ENCODE measurements at places on chromosomes 4 and X.

DNA sequence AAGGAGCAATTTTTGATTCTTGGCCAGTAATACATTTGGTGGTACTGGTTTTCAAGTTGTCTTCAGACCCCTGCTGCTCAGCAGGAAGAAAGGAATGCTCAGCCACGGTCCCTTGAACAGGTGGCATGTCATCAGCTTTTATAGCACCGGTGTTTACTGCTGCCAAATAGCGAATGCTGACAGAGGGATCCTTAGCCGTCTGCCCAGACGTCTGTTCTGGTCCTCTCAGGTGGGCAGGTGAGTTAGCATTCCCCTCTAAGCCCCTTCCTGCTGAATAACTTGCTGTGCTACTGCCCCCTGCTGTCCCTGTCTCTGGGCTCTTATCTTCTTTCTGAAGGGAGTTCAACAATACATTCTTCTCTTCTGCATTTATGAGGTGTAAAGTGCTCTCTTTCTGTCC, 28.4 kb downstream of the BOD1L1 start:
- peak; percentile 20 for DNase-seq
- no peak overlapping the region for H3K4me3 ChIP-seq
- H3K4me1 ChIP-seq = no peaks in the 10 kb centered on the region
- no peak overlapping the region for H3K27ac ChIP-seq
- H3K36me3 ChIP-seq = no peaks in the 10 kb centered on the region

- H3K27me3 ChIP-seq = no peaks in the 10 kb centered on the region
- no peak for DNase-seq
- H3K27ac ChIP-seq = no peak overlapping the region
- no peak overlapping the region for H3K4me3 ChIP-seq
- H3K36me3 ChIP-seq = no peaks in the 10 kb centered on the region
Measured at GRCh38 chr4:6530964-6531363, 44.0 kb upstream of the MAN2B2 start.

DNA sequence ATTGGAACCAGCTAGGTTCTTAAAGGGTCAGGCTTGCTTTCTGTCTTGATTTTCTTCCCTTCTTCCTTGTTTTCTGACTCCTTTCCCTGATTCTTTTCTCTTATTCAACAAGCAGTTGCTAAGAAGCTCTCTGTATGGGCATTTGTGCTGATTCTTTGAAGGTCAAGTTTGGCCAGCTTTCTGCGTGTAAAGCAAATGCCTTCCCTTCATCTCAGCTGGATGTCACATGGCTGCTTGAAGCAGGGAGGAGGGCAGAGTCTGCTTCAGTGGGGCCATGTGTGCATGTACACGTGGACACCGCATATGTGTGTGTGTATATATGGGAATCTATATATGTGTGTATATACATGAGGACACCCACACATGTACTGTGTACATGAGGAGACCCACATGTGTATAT, 139.9 kb upstream of the ATP6AP2 start:
- DNase-seq = no peak
- H3K4me1 ChIP-seq = peaks cover 30% of the 10 kb centered on the region

DNA sequence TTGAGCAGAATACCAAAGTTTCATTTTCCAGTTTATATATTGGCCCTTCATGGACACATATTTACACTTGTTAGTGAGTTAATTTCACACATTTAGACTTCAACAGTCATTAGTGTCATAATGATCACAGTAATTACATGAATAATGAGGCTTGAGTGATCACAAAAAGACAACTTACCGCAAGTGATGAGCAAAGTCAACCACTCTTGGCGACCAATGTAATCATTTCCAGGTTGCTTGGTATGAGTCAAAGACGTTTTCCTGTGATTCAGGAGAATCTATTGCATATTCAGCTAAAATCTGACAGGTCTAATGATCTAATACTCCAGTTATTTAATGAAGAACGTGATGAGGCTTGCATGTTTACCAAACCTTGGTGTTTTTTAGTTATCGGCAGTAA, 407.9 kb upstream of the TENM3 start:
- H3K27me3 ChIP-seq = no peaks in the 10 kb centered on the region
- H3K4me3 ChIP-seq = no peak overlapping the region
- H3K4me1 ChIP-seq = no peaks in the 10 kb centered on the region
- no peak overlapping the region for H3K27ac ChIP-seq
- no peak for DNase-seq

DNA sequence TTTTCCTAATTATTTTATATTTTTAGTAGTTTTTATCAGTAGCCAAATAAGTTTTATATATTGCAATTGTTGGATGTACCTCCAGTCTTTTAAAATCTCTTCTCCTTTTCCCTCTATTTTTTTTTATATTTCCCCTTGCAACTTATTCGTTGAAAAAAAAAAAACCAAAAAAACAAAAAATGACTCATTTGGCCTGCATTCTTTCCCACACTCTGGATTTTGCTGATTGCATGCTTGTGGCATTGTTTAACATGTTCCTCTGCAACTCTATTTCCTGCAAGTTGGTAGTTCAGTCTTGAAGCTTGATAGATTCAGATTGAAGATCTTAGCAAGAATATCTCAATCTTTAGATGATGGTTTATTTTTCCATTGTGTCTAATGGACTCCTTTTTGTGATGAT, 260.6 kb upstream of the BOD1L1 start:
- no peak overlapping the region for H3K27ac ChIP-seq
- no peaks in the 10 kb centered on the region for H3K27me3 ChIP-seq
- no peaks in the 10 kb centered on the region for H3K36me3 ChIP-seq
- no peak overlapping the region for H3K4me3 ChIP-seq
- no peaks in the 10 kb centered on the region for H3K4me1 ChIP-seq

DNA sequence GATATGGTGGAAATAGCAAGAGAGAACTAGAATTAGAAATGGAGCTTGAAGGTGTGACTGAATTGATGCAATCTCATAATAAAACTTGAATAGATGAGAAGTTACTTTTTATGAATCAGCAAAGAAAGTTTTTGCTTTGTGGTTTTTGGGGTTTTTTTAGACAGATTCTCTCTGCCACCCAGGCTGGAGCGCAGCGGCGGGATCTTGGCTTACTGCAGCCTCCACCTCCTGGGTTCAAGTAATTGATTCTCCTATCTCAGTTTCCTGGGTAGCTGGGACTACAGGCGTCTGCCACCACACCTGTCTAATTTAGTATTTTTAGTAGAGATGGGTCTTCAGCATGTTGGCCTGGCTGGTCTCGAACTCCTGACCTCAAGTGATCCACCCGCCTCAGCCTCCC, 23.7 kb upstream of the NEIL3 start:
- no peak for DNase-seq
- H3K4me1 ChIP-seq = no peaks in the 10 kb centered on the region
- H3K27ac ChIP-seq = no peak overlapping the region
- H3K36me3 ChIP-seq = no peaks in the 10 kb centered on the region
- no peaks in the 10 kb centered on the region for H3K27me3 ChIP-seq

DNA sequence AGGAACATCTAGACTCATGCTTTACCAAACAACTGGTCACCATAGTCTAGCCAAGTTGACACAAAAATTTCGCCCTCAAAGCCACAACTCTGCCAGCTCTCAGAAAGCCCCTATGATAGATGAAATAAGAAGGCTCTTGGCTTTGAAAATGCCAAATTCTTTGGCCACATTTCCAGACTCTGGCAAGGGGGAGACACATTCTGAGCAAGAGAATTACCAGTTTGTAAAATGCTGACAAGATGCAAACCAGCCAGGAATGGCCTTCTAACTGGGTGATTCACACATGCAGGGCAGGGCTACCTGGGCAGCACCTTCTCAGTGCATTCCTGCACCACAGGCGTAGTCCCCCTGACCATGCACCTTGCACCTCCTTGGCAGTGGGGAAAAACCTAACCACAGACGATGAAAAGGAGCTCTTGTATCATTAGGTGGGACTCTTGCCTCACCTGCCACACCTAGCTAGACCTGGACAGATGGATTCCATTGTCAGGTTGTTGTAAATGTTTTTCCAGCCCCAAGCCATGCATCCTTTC, 77.4 kb upstream of the CPEB2 start:
- H3K27me3 ChIP-seq = no peaks in the 10 kb centered on the region
- DNase-seq = no peak
- no peak overlapping the region for H3K4me3 ChIP-seq
- H3K27ac ChIP-seq = no peak overlapping the region

DNA sequence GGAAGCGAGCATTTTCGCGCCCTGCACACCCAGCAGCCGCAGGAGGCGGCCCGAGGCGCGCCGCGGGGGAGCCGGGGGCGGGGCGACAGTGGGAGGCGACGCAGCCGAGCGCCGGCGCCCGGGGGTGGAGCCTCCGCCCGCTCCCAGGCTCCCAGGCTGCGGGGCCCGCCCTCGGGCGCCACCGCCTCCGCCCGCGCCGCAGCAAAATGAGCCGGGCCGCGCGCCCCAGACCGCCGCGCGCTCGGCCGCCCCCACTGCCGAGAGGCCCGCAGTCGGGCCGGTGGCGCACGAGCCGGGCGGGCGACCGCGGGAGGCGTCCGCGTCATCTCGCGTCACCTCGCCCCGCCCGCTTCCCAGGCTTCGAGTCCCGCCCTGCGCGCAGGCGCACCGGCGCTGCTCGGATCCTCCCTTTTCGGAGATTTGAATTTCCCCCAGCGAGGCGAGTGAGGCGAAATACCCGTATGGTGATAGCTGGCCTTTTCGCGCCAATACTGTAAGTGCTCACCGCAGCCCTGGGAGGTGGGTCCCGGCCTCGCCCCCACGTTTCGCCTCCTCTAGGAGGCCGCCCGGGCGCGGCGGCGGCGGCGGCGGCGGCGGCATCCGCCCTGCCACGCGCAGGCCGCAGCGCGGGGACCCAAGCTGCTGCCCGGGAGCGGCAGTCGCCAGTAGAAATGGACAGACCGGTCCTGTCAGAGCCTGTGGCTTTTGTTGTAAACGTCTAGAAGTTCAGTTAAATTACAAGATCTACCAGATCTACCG, at the start of gene TMEM187:
TMEM187 (plus strand) TSS at position 387 of the 759 bp plus-strand sequence. CDS start 9,309 bp downstream, outside the sequence.
- H3K27me3 ChIP-seq = no peaks in the 10 kb centered on the region
- H3K4me3 ChIP-seq = peak within 1 kb of the TSS; percentile 80
- H3K36me3 ChIP-seq = no peaks in the 10 kb centered on the region
- DNase-seq = peak; percentile 93
- H3K4me1 ChIP-seq = peaks cover 17% of the 10 kb centered on the region

- DNase-seq = no peak
- no peaks in the 10 kb centered on the region for H3K36me3 ChIP-seq
- H3K27me3 ChIP-seq = no peaks in the 10 kb centered on the region
- H3K27ac ChIP-seq = no peak overlapping the region
- H3K4me3 ChIP-seq = no peak overlapping the region
- no peaks in the 10 kb centered on the region for H3K4me1 ChIP-seq
Measured at GRCh38 chr4:43855283-43855682, 593.3 kb downstream of the KCTD8 start.

- no peak for DNase-seq
- H3K36me3 ChIP-seq = peaks cover 15% of the 10 kb centered on the region
- H3K27me3 ChIP-seq = no peaks in the 10 kb centered on the region
- H3K4me1 ChIP-seq = peaks cover 8% of the 10 kb centered on the region
Measured at GRCh38 chr4:169109035-169109675, 99.1 kb upstream of the CBR4 start.

DNA sequence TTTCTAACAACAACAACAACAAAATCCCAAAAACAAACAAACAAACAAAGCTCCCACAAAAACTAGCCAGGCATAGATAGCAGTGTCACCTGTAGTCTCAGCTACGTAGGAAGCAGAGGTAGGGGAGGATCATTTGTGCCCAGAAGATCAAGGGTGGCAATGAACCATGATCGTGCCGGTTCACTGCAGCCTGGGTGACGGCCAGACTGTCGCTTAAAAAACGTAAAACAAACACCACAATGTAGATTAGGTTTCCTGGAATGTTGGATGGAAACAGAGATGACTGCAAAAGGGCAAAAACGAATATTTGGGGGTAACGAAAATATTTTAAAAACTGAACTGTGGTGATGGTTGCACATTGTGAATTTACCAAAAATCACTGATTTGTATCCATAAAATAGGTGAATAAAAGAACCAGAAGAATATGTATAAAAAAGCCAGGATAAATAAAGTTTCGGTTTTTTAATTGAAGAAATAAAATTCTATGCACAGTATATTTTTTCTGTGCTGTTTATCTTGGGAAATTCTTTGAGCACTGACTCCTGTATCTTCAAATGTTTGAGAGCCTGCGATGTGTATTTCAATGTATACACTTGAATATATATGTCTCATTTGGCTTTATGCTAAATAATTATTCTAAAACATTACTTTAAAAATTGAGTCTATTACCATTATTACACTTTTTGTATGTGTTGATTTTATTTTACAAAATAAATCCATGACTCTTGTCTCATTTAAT, 1477.0 kb downstream of the PCDH7 start:
- DNase-seq = no peak
- no peak overlapping the region for H3K4me3 ChIP-seq
- H3K27me3 ChIP-seq = no peaks in the 10 kb centered on the region
- no peaks in the 10 kb centered on the region for H3K36me3 ChIP-seq
- H3K4me1 ChIP-seq = no peaks in the 10 kb centered on the region

DNA sequence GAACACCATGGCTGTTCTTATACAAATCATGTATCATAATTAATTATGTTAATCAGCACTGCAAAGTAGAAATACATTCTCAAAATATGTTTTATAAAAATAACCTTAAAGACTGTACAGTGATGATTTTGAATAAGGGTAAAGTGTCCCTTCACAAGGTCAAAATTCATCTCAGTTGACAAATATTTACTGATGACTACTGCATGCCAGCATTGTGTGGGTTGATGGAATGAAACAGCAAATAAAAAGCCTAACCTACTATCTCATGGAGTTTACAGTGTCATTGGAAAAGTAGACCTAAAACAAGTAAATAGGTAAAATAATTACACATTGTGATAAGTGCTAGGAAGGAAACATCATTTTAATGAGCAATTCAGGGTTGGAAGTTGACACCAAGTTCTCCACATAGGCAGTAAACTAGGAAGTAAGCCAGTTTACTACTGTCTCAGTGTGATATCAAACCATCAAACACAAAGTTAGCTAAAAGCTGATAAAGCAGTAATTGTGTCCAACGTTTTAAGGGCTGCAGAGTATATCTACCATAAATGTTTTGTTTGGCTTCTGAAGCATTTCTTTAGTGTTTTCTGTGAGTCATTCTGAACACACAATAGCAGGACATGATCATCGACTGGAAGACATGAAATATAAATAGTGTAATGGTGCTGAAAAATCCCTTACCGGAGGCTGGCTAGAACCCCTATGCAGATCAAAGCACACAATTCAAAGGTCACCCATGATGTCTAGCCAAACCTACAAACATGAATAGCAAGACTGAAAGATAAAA, 221.8 kb downstream of the DACH2 start:
- H3K27ac ChIP-seq = no peak overlapping the region
- no peak overlapping the region for H3K4me3 ChIP-seq
- DNase-seq = no peak
- no peaks in the 10 kb centered on the region for H3K27me3 ChIP-seq
- no peaks in the 10 kb centered on the region for H3K4me1 ChIP-seq
- H3K36me3 ChIP-seq = no peaks in the 10 kb centered on the region

- DNase-seq = no peak
- H3K27ac ChIP-seq = no peak overlapping the region
- no peak overlapping the region for H3K4me3 ChIP-seq
Measured at GRCh38 chr4:8435656-8436121, 4.8 kb downstream of the ACOX3 start.

- no peaks in the 10 kb centered on the region for H3K4me1 ChIP-seq
- no peak overlapping the region for H3K27ac ChIP-seq
- H3K27me3 ChIP-seq = no peaks in the 10 kb centered on the region
- DNase-seq = no peak
- H3K36me3 ChIP-seq = no peaks in the 10 kb centered on the region
- H3K4me3 ChIP-seq = no peak overlapping the region
Measured at GRCh38 chrX:136202889-136203288, 48.3 kb downstream of the MAP7D3 start.

Measured in neural progenitor cell (in vitro differentiated cells).